ENCODE measurements at places on chromosomes 13 and 19.

GRCh38 chr13:32309312-32310133, 5.6 kb downstream of the ZAR1L start:
- no peak for DNase-seq

- peak; percentile 34 for DNase-seq
Measured at GRCh38 chr19:4399812-4400134, 574 bp downstream of the SH3GL1 start.

GRCh38 chr13:66128201-66128600, 1101.9 kb downstream of the PCDH9 start:
- no peak for DNase-seq

GRCh38 chr13:34672631-34673030, 269.4 kb upstream of the NBEA start:
- peak; percentile 8 for DNase-seq
